Activated CD4-positive, CD25-positive, alpha-beta regulatory T cell treated with anti-CD3 and anti-CD28 coated beads, Interleukin-2, amount 50 U/mL, for 24 hours (primary cell): ENCODE measurements at places on chromosomes 7 and 10.
A peak's percentile ranks its signal among the peaks of the same experiment; 100 is the strongest.

- ATAC-seq = no peak
Measured at GRCh38 chr10:110432084-110432483, 65.6 kb upstream of the DUSP5 start.

DNA sequence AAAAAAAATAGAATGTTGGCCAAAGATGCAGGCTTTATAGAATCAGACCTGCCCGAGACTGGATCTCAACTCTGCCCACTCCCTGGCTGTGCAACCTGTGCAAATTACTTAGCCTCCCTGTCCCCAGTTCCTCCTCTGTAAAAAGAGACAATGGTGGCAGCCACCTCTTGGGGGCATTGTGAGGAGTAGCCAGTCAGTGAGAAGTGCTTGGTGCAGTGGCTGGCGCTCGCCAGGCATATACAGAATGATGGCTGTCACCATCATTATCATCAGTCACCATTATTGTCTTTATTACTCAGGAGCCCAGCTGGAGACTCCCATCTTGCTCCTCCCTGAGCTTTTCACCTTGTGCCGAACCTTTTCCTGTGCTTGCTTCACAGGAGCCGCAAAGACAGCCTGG, 29.4 kb upstream of the TRIM8 start:
- ATAC-seq = no peak

DNA sequence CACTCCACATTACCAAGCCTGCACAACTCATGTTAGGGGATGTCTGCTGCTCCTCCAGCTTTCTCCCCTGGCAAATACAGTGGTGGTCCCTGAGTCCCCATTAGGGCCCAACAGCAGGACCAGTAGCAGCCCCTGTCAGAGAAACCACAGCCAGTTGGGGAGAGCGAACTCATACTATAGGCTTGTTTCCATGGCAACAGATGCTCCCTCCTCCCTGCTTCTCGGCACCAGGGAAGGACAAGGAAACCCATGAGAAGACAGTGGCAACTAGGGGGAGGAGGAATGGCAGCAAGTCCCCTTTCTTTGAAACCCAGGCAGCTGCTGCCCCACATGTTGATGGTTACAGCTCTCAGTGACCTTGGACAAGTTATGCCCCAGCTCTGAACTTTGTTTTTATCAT, 326.4 kb downstream of the KCNMA1 start:
- ATAC-seq = no peak

- ATAC-seq = no peak
Measured at GRCh38 chr10:99872367-99873162, 90.1 kb downstream of the ABCC2 start.

DNA sequence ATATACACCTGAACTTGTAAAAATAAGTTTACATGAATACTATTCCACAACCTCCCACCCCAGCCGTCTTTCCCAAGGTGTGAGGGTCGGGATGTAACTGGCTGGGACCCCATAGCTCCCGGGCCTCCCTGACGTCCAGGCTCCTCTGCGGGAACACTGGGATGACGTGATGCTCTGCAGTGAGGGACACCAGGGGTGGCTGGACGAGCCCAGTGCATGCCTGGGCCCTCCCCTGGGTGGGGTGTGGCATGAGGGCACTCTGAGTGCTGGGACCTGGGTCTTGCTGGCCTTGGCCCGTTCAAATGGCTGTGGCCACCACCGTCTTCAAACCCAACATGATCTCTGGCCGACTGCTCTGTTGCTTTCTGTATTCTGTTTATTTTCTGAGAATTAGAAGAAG, 182.4 kb downstream of the DNAJB6 start:
- ATAC-seq = no peak

GRCh38 chr7:143905509-143905908, 3.5 kb upstream of the TCAF1 start:
- ATAC-seq = no peak

- no peak for ATAC-seq
Measured at GRCh38 chr7:128152721-128153120, 88.4 kb upstream of the LEP start.

GRCh38 chr10:92146107-92146506, 144.8 kb downstream of the CPEB3 start:
- ATAC-seq = no peak

DNA sequence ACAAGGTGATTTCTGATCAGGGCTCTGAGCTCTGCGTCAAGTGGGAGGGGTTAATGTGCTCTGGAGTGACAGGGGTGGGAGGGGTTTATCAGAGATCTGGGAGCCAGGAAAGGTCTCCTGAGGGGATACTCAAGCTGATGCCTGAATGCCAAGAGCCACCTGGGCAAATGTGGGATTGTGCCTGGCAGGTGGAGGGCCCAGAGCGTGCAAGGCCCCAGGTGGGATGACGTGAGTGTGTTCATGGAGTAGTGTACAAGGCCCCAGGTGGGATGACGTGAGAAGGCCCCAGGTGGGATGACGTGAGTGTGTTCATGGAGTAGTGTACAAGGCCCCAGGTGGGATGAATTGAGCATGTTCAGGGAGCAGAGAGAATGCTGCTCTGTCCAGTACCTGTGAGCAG, 610.3 kb downstream of the PTPRN2 start:
- ATAC-seq = no peak

DNA sequence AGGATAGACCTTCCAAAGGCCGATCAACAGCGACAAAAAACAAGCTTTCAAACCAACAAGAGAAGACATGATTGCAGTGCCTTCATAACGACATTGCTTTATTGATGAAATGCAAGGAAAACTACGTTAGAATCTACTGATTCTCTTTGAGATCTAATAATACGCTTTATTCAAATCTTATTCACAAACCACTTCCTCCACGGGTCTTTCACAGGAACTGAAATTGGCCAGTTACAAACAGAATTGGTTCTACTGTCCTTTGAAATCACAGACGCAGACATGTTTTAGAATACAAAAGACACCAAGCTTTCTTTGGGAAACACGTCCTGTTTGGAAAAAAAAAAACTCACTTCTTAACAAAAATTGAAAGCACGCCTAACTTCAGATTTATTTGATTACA, 74.7 kb upstream of the SEPHS1 start:
- ATAC-seq = no peak

DNA sequence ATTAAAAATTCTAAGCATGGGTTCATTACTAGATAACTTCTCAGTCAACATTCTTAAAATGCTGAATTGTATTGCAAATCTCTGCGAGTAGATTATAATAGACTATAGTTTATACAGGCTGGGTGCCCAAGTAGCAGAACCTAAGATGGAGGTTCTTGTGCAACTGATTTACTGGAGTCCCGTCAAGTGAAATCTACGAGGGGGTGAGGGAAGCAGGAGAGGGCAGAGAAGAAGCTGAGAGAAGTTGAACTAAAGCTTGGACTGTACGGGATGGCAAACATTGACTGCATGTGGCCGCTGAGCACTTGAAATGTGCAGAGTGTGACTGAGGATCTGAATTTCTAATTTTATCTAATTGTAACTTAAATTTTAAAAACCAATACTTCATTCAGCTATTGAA, 124.5 kb downstream of the CTNNA3 start:
- no peak for ATAC-seq

- ATAC-seq = no peak
Measured at GRCh38 chr10:30383356-30383755, 34.3 kb upstream of the MTPAP start.

- no peak for ATAC-seq
Measured at GRCh38 chr7:20310963-20311742, 19.5 kb upstream of the ITGB8 start.

DNA sequence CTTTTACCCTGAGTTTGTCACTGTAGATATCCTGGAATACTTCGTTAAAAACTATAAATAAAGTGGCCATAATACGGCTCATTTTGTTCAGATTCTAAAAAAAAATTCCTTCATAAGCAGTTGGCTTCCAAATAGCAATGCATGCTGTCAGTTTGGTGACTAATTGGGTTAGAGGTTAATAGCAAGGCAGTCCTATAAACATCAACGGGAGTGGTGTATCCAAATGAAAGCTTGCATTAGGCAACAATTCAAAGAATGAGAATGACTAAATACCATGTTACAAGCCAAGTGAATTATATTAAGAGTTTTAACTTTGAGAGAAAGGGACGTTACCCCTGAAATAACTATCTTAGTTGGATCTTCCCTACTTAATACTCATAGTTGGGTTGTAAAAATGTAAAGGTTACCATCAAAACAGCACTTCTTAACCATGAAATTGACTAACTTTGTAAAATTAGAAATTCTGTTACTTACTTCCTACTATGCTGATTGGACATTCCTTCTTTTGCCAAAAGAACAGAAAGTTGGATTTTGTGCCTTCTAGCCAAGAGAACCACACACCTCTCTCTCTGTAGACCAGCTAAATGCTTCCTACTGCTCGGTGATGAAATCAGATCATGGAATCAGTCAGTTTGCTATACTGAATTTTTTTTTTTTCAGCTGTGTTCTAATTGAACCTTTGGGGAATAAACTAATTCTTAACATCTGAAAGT, 98.0 kb downstream of the KAT6B start:
- no peak for ATAC-seq

DNA sequence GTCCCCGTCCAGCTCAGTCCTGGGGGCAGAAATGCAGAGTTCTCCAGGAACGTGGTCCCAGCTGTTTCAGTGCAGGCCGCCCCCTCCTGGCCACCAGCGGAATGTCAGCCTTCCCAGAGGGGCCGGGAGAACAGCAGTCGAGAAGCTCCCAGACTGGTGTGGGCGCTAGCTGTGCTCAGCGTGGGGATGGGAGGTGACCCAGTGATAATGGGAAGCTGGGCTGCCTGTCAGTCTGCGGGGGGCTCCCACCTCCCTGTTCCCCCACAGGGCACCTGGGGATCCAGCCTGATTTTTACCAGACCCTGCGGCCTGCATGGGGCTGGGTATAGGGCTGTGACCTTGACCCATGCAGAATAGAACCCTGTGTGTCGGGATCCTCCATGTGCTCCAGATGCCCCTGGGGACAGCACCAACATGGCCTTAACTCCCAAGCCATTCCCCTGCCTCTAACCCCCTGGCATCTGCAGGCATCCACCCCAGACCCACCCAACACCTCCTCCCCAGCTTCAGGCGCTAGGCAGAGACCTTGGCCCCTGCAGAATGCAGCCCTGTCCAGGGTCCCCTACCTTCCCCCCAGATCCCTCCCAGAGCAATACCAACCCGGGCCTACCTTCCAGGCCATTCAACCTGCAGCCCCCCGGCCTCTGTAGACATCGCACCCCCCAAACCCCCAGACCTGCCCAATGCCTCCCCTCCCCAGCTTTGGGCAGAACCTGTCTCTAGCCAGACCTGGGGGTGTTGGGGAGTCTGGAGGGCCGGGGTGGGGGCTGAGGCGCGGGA, 880 bp upstream of the ELN start:
- ATAC-seq = peak; percentile 53

DNA sequence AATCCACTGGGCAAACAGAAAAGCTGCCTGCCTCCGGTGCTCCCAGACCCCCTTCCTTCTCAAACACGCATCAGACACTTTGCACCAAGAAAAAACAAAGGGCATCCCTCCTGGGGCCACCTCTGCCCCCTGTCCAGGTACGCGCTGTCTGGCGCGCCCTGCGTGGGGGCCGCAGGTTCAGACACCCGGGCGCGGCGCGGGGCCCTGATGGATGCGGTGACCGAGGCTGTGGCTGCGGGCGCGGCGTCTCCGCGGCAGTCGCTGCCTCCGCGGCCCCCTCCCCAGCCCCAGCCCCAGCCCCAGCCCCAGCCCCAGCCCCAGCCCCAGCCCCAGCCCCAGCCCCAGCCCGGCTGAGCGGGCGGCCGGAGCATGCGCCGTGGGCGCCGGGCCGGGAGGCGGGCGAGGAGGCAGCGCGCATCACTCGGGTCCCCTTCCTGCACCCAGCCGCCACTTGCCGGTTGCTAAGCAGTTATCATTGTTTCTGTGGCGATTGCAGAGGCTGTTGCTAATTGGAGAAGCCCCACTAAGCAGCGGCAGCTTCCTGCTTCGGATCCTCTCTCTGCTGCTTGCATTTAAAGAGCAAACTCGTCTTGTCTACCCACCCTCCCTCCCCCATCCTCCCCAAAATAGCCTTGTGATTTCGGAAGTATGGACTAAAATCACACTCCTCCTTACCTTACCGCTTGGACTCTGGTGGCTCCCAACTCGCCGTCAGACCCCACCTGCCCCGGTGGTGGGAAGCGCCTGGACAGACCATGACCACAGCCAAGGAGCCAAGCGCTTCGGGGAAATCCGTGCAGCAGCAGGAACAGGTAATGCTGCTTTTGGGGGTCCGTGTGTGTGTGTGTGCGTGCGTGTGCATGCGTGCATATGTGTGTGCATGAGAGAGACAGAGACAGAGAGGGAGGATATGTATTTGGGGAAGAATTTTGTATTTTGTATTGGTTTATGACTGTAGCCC, 252.8 kb downstream of the DPP6 start:
- no peak for ATAC-seq

GRCh38 chr7:128878226-128879105, 15.8 kb downstream of the ATP6V1F start:
- no peak for ATAC-seq

DNA sequence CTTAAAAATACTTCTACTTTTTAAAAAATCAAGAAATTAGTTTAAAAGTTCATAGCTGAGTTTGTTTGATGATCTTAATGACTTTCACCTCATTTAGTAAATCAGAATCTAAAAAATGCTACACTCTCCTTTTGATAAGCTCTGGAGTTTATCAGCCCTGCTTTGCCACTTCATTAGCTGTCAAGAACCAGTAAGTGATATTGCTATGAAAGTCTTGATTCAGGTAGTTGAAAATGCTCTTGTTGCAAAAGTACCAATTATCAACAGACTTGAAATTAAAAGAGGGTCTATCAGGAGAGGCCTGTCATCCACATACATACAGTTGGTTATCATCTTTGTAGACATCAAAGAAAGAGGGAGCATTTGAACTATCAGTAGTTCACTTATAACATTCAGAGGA, 41.6 kb downstream of the SEMA3A start:
- no peak for ATAC-seq

DNA sequence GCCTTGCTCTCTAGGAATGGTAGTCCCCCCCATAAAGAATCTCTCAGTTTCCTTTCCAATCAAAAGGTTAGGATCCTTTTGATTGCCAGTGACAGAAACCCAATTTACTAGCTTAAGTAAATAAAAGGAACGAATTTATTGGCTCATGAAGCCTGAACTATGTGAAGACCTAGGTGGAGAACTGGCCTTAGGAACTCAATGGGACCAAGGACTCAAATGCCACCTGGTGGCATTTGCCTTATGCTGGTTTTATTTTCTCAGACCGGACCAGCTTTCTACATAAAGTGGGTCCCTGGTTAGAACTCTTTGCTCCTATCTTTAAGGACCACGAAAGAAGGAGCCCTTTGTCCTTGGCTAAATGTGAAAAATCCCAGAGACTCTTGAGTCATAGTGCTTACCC, 25.4 kb downstream of the CFTR start:
- ATAC-seq = no peak

DNA sequence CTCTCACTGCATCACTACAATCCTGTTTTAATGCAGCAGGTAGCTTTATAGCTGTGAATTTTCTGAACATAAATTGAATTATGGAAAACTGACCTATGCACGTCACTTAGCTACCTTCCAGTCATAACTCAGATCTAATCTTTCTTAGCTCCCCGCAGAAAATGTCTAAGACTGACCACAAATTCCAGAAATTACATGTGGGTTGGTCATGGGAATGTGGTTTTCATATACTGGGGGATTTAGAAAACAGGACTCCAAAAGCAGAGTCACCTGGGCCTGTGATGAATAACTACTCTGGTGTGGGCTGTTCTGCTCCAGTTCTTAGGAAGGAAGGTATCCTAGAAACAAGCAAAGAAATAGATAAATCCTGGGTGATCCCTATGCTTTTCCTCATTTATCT, 178.4 kb upstream of the LRRTM3 start:
- ATAC-seq = no peak
